ENCODE measurements at places on chromosomes 2 and 18.
A peak's percentile ranks its signal among the peaks of the same experiment; 100 is the strongest.

DNA sequence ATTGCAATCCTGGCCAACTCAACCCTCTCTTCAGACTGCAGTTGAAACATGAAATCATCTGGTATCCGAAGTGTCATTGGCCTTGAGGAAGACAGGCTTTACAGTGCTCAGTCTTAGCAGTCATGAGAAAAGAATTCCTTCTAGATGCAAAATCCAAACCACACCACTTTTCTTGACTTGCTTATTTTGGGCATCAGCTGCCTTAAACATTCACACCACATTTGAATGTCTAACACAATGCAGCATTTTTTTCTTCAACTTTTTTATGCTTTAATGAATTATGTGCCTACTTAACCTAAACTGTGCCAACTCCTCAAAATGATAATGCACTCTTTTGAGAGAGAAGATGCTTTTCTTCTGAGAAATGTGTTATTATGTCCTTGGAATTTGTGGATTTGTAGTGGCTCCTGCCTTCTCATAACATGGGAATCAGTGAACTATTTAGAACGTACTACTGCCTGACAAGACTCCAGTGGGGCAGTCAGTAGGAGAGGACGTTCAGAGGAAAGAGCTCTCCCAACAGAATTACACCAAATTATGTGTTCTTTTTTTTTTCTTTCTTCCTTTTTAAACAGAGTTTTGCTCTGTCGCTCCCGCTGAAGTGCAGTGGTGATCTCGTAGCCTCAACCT is 3.2 kb upstream of the FAM98A start:
- DNase-seq: peak; percentile 54

DNA sequence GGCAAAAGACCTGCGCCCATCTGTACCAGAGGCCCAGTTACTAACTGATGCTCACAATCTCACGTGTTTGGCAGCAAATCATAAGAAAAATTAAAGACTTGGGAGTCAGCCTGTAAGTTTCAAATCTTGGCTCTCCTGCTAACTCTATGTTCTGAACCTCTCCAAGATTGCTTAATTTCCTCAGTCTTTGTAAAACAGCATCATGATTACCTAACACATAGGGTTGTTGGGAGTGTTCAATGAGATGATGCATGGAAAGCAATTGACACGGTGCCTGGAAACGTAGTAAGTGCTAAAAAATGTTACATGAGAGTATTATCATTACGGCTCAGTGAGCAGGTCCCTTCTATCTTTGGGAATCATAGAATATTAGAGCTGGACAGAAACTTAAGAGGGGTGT is 497.6 kb upstream of the TCF4 start:
- DNase-seq: peak; percentile 82

- no peak for DNase-seq
Measured at GRCh38 chr2:233209533-233210171, 41.8 kb upstream of the ATG16L1 start.

DNA sequence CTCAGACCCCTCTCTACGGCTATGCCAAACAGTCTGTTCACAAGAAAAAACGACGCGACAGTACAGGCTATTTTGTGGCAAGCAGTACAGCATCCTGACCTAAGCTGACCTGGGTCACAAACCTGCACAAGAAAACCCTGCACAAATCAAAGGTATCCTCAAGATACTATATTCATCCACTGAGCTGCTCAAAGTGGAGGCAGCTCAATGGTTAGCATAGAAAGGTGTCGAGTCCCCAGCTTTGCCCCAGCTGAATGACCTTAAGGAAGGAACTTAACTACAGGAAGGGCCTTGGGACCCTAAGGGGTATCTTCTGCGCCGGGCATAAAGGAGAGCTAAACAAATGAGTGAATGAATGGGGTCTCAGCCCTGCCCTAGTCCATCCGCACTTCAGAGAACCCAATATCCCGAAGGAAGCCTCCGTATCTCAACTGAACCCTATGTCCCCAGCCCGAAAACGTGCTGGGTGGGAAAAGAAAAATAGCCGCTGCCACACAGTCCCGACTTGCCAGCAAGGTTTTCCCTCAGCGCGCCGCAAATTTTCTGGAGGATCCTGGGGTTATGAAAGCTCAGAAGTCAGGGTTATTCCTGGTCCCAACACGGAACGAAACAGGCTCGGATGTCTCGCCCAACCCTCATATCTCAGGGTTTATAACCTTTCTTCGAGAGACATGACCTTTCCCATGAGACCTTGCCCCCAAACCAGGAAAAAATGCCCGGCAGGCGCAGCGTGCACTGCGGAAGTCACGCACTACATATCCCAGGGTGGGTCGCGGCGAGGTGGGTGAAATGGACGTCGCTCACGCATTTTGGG is at the start of gene FASTKD1:
Gene FASTKD1, minus strand, starts transcription at position 706 of the 814 bp plus-strand sequence. CDS start 1,836 bp downstream, outside the sequence.
- DNase-seq: peak; percentile 93

GRCh38 chr18:53152476-53152875 is 812.5 kb downstream of the DCC start:
- no peak for DNase-seq
